ENCODE measurements at places on chromosomes 4 and X. TPM values are rescaled to one million over a fixed set of nuclear protein-coding genes. Genes with fewer than 3 reads are reported as not detected.

Gene IL21
- not detected for total RNA-seq

Gene UGT2B10
- total RNA-seq, result not detected

Gene EDA
- total RNA-seq, result 3.0 TPM

Gene CFI
- 0.24 TPM for total RNA-seq

Gene SGMS2
- total RNA-seq, result 6.9 TPM

Gene WNK3
- total RNA-seq, result 22.6 TPM

Gene AMTN
- total RNA-seq, result not detected

Gene PRAF2
- 24.1 TPM for total RNA-seq

Gene KIF4A
- total RNA-seq, result 18.0 TPM

Gene TENT5D
- not detected for total RNA-seq

- no peak for DNase-seq
Measured at GRCh38 chr4:53576676-53577372, 14.5 kb downstream of the LNX1 start.

- no peak for DNase-seq
Measured at GRCh38 chr4:166994686-166995085, 239.6 kb downstream of the SPOCK3 start.

DNA sequence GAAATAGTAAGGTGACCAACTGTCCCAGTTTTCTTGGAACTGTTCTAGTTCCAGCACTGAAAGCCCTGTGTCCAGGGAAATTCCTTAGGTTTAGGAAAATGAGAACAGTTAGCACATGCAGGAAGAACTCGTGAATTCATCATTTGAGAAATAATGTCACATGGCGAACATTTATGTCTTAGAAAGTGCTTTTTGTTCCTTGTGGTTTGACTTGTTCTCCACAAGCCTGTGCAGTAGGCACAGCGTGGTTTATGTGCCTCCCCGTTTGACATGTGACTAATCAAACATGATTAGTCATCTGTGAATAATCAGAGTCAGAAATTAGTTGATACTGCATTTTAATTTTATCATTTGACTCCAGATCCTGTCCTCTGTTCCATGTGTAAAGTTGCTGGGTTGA lies 556.0 kb upstream of the CPEB2 start:
- no peak for DNase-seq

- no peak for DNase-seq
Measured at GRCh38 chr4:131609039-131609438, 1540.1 kb upstream of the PCDH10 start.

DNA sequence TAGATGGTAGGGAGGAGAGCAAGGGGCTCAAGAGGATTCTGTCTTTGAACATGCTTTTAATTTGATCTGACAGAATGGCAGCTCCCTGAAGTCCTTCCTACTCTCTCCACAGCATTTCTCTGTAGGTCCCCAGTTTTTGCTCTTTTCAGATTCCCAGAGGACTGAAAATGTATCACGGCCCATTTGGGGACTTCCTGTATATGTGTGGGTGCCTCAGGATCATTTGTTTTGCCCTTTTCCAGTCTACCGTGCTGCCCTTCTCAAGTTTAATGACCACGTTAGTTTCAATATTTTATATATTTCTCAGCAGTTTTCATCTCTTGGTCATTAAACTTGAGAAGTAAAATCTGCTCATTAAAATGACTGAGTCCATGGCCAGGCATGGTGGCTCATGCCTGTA lies 2.3 kb downstream of the TBC1D1 start:
- DNase-seq, result no peak

DNA sequence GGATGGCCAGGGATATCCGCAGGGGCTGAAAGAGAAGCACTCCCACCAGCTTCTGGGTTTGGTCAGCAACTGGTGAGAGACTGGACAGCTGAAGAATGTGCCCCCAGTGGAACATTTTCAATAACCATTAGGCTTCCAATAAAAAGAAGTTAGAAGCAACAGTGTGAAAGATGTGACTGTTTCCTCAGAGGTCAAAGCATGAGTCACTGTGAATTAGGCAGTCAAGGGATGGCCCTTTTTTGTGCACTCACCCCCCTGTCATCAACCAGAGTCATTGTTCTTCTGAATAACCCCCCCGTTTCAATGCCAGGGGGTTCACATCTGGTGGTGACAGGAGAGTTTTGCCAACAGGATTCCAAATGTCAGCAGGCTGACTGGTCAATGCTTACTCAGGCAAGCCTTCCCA lies 74.6 kb upstream of the SH3RF1 start:
- DNase-seq, result no peak

DNA sequence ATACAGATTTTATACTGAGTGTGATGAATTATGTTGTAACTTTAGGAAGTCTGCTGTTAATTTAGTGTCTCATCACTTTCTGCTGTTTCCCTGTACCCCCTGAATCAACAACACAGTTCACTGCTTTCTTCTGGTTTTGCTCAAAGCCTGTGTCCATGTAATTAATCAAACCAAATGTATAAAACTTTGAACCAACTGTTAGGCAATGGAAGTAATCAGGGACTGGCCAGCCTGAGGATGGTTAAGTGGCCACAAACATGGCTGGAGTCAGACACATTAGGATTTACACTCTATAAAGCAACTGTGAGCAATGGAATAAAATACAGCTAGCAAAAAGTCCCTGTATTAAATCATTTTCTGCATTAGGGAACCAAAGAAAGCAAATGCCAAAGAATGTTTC lies 42.6 kb downstream of the CXCL1 start:
- DNase-seq, result no peak

GRCh38 chr4:146317783-146318182 lies 103.4 kb downstream of the REELD1 start:
- DNase-seq, result no peak

GRCh38 chrX:25072247-25072646 lies 56.5 kb upstream of the ARX start:
- no peak for DNase-seq

GRCh38 chr4:145554691-145555090 lies 64.5 kb upstream of the MMAA start:
- no peak for DNase-seq

DNA sequence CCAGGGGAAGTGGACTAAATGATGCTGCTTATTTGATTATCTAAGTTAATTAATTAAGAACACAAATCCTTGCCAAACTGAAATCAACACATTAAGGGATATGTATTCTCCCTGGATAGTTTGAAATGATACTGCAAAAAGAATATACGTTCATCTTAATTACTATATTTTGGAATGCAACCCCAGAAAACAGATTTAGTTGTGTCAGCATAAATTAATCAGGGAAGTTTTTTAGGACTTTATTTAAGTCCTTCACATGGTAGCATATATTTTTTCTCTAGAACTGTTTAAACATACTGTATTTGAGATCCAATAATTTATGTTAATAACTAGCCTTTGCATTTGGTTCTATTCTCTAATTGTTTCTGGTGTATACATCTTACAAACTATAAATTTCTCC lies 52.5 kb downstream of the NRK start:
- no peak for DNase-seq

- DNase-seq, result no peak
Measured at GRCh38 chrX:102934624-102935023, 2.4 kb upstream of the RAB40AL start.

DNA sequence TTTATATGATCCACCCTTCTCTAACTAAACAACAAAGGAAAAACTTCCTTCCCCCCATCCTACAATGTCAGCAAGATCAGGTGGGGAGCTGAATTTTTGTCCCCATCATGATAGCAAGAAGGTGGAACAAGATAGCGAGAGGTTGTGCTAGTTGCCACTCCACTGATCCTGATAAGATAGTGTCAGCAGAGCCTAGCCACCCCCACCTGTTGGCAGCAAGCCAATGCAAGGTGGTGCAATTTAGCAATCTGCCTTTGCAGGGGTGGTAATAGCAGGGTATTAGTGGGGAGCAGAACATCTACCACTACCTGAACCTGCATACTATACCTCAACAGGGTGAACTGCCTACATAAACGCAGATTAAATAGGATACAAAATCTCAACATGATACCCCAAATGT lies 80.2 kb upstream of the MAMLD1 start:
- DNase-seq, result no peak

GRCh38 chr4:91502365-91502764 lies 801.4 kb upstream of the GRID2 start:
- DNase-seq, result no peak

DNA sequence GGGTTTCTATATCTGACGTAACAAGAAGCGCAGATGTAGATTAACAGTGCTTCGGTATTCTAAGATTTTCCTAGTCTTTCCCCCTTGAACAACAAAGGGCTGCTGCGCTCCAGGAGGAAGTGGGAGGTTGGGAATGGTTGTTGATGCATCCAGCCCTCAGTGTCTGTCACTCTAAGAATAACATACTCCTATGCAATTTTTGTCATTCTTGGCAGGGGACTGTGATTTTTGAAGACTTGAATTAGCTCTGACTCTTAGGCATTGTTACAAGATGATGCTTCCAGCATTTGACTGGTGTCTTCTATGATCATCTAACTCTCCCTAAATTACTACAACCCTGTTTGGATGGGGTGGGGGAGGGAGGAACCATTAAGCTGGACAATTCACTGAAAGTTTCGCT lies 394.2 kb downstream of the ARHGAP24 start:
- no peak for DNase-seq

GRCh38 chr4:110621839-110622751 lies 782 bp downstream of the PITX2 start:
- no peak for DNase-seq

DNA sequence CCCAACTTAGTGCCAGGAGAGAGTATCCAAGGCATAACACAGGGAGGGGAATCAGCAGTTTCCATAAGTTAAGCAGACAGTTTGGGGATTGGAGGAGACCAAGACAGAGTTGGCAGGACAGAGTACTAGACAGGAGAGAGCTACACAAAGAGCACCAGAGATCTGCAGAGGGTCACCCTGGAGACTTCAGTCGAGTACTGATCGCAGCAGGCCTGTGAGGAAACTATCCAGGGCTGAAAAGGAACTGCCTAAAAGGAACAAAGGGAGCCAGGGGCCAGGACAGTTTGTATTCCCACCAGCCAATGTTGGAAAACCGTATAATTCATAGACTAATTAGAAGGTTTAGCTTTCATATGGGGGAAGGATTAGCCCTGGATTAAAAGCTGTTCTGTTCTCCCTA lies 80.6 kb upstream of the ENPP6 start:
- no peak for DNase-seq

DNA sequence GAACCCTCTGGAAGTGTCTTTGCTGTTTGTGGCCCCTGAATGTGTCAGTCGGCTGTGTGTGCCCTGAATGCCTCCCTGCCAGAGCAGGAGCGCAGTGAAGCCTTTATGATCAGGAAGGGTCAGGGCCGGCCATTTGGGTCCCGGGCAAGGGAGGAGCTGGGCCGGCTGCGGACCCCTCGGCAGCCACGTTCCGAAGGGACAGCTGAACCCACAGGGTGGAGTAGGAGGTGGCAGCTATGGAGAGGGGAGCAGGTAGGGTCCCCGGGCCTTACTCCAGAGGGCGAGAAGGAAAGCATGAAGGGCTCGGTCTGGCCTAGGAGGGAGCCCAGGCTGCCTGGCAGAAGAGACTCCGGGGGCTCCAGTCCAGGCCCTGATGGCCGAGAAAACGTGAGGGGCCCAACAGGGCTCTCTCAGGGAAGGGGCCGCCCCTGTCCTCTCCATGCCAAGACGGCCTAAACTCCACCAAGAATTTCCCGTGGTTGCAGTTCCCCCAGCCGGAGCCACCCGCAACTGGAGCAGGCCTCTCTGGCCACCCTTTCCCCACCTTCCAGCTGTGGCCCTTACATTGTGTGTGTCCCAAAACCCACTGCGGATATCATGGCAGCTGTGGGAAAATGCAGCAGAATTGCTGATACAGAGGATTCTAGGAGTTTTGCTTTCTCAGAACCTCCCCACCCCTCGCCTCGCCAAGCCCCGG lies 182.2 kb upstream of the STK26 start:
- DNase-seq, result no peak

GRCh38 chrX:138775517-138775916 lies 64.0 kb upstream of the FGF13 start:
- DNase-seq, result no peak

DNA sequence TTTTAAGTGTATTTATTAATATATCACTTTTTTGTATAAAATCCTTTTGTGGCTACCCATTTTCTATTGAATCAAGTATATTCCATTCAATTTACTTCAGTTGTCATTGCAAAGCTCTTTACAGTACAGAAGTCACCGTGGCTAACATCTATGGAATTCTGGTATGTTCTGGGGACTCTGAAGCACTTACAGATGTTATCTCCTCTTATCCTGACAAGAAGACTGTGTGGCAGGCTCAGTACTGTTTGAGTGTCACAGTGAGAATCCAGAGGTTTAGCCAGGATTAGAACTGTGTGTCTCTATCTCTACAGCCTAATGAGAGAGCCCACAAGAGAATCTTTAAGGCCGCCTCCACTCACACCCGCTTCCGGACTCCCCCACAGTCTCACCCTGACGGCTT lies 78.2 kb upstream of the SORBS2 start:
- DNase-seq, result no peak

All from progenitor cell of endocrine pancreas (in vitro differentiated cells).